ENCODE measurements at places on chromosomes 5 and 9.

DNA sequence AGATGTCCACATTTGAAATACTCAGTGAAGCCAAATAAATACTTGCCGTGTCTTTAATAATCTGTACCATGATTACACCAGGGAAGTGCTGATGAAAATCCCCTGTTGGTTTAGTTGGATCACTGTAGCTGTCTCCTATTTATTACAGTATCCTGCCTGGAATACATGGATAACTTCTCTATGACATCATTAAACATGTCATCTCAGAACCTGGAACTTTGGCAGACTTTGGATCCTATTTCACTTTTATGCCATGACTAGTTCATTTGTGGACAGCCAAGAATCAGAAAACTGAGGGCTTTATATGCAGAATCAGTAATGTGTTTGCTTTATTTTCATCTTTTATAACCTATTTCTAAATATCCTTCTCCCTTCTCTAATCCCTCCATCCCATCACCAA, at the start of gene TXNDC8:
Gene TXNDC8, minus strand, starts transcription at position 137 of the 400 bp plus-strand sequence.
- DNase-seq, result no peak

DNA sequence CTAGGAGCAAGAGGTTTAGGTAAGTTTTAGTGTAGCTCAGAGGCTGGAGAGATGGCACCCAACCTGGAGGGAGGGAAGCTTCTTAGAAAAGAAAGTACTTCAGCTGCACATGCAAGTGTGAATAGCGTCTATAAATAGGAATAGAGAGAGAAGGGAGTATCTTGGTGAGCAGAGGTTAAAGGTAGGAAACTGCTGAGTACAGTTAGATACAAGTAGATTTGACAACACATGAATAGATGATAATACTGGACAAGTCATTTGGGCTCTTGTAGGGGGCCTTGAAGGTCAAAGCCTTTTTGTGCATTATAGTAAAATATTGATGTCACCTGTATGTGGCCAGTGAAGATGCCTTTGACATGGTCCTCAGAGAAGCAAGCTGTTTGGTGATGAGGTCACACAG, 34.2 kb downstream of the ANP32B start:
- no peak for DNase-seq

- no peak for DNase-seq
Observed at GRCh38 chr9:23663536-23663935, 162.5 kb downstream of the ELAVL2 start.

GRCh38 chr9:124423591-124423990, 8.3 kb upstream of the PSMB7 start:
- no peak for DNase-seq

- no peak for DNase-seq
Observed at GRCh38 chr5:120823328-120823727, 359.2 kb downstream of the PRR16 start.

GRCh38 chr9:125436613-125437443, 175.2 kb downstream of the GAPVD1 start:
- DNase-seq, result no peak
